RCC 7860 (cell line): ENCODE measurements at places on chromosomes 1 and 21.

GRCh38 chr1:227174164-227174563 lies 144.1 kb downstream of the CDC42BPA start:
- no peak for DNase-seq

DNA sequence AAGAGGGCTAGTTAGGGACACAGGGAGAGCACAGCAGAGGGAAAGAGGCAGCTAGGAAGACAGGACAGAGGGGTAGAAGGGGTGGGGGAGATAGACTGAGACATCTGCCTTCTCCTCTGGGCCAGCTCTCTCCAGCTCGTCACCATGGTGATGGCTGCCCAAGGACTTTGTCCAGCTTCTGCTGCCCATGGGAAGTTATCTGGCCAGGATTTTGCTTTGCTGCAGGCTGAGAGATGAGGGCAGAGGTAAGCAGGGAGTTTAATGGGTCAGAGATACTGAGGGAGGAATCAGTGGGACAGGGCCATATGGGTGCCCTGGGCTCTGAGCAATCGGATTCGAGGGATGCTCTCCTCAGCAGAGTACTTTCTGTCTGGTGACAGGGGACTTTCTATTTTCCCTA lies 34.5 kb upstream of the GPR37L1 start:
- no peak for DNase-seq

GRCh38 chr1:10048601-10049000 lies 15.8 kb downstream of the UBE4B start:
- no peak for DNase-seq

- no peak for DNase-seq
Measured at GRCh38 chr1:205590777-205591513, 40.9 kb downstream of the ELK4 start.

DNA sequence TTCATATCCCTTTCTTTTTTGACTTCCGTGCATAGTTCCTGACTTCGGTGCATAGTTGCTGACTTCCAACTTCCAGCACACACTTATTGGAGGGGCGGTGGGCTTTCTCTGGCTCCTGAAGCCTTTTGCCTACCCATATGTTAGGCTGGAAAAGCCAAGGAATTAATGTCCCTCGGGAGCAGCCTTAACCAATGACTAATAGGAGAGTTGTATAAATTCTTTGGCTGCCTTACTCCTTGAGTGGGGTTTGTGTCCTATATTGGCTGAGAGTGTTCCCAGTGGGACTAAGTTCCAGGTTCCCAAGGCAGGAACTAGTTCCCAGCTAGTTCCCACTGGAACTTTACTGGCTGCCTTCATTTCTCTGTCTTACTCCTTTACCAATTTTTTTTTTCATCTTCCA lies 105.7 kb downstream of the ZNF326 start:
- DNase-seq = no peak

DNA sequence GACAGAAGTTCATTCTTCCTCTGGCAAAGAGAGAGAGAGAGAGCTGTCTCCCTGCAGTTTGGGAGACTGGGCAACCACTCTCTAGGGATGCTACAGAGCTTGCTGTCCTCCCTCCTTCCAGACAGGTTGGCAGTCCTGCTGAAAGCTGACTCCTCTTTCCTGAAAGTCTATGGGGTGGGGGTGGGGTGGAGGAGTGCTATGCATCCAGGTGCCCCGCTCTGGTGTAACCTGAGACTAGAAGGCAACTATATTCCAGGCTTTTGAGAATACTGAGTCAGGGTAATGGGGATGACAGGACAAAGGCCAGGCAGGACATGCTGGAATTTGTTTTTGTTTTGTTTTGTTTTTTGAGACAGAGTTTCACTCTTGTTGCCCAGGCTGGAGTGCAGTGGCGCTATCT lies 55.4 kb downstream of the OPTC start:
- no peak for DNase-seq

GRCh38 chr21:37153935-37154350 lies 80.9 kb downstream of the TTC3 start:
- DNase-seq = no peak

- DNase-seq = no peak
Measured at GRCh38 chr1:178806665-178807300, 64.1 kb downstream of the ANGPTL1 start.

DNA sequence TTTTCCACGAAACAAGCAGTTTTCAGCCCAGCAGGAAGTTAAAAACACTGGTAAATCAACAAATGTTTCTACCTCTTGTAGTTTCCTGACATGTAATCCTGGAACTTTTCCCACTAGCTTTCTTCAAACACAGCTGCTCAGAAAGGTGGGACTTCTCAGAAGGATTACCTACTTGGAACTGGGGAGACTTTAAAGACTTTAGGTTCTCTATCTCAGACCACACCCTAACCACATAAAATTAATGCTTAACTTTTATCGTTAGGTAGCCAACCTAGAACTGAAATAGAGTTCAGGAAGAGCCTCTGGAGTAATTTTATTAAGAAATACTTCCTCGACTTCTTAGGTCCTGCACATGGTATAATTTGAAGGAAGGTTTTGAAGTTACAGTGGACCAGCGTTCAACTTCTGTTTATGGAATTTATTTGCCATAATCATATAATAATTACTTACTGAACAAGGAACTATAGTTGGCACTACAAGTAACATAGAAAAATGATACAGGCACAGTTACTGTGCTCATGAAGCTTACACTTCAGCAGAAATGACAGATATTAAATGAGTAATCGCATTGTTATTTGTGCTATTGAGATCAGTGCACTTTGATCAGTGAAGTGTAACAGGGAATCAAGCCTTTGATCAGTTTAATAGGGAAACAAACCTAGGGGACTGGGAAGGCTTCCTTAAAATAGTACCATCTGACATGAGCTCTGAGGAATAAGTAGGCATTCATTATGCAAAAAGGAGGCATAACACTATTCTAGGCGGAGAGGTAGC lies at the start of gene BCL2L15:
Gene BCL2L15 (minus strand): TSS at position 180 of the 774 bp plus-strand sequence. CDS start 206 bp downstream, outside the sequence.
- DNase-seq = peak; percentile 75

DNA sequence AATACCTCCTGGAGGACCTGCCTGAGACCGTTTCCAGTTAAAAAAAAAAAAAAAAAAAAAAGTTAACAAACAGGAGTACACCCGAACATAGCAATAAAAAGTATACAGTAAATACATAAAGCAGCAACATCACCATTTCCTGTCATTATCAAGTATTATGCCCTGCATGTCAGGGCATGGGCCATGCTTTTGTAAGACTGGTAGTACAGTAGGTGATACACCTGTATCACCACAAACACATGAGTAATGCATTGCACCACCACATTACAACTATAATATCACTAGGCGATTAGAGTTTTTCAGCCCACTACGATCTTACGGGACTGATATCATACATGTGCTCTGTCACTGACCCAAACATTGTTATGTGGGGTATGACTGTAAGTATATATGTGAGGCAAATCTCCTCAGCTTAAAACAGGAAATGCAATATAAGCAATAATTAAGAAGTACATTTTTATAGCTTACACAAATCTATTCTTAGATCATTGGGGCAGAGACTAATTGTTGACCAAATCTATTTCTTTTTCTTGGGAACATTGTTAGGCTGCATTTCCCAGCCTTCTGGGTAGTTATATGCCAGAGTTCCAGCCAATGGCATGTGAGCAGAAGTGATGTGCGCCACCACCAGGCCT lies 98.1 kb downstream of the PLD5 start:
- DNase-seq = no peak

DNA sequence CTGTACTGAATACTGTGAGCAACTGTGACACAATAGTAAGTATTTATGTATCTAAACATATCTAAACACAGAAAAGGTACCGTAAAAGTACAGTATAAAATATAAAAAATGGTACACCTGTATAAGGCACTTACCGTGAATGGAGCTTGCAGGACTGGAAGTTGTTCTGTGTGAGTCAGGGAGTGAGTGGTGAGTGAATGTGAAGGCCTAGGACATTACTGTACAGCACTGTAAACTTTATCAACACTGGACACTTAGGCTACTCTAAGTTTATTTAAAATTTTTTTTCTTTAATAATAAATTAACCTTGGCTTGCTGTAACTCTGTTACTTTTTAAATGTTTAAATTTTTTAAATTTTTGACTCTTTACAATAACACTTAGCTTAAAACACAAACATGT lies 24.5 kb upstream of the SHCBP1L start:
- no peak for DNase-seq

GRCh38 chr21:35222541-35222941 lies 173.4 kb upstream of the RUNX1 start:
- no peak for DNase-seq

- DNase-seq = no peak
Measured at GRCh38 chr1:107963601-107964335, 1.2 kb downstream of the VAV3 start.

DNA sequence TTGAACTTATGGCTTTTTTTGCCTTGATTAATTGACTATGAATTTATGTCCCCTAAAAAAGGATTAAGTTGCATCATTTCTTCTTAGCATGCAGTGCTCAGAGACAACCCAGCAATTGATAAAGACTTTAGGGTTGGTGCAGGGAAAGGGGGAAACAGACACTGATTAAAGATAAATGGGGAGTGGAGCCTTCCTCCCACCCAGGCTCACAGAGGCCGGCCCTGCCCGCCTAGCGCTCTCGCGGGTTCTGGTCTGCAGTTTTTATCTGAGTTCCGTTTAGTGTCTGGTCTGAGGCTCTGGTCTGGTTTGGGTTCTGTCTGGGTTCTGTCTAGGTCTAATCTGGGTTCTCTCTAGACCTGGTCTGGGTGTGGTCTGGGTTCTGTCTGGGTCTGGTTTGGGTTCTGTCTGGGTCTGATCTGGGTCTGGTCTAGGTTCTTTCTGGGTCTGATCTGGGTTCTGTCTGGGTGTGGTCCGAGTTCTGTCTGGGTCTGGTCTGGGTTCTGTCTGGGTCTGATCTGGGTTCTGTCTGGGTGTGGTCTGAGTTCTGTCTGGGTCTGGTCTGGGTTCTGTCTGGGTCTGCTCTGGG lies 48.1 kb downstream of the ABCG1 start:
- DNase-seq = no peak

GRCh38 chr1:69510026-69510425 lies 57.7 kb upstream of the LRRC7 start:
- no peak for DNase-seq

- DNase-seq = no peak
Measured at GRCh38 chr1:12244585-12244984, 14.8 kb downstream of the VPS13D start.

DNA sequence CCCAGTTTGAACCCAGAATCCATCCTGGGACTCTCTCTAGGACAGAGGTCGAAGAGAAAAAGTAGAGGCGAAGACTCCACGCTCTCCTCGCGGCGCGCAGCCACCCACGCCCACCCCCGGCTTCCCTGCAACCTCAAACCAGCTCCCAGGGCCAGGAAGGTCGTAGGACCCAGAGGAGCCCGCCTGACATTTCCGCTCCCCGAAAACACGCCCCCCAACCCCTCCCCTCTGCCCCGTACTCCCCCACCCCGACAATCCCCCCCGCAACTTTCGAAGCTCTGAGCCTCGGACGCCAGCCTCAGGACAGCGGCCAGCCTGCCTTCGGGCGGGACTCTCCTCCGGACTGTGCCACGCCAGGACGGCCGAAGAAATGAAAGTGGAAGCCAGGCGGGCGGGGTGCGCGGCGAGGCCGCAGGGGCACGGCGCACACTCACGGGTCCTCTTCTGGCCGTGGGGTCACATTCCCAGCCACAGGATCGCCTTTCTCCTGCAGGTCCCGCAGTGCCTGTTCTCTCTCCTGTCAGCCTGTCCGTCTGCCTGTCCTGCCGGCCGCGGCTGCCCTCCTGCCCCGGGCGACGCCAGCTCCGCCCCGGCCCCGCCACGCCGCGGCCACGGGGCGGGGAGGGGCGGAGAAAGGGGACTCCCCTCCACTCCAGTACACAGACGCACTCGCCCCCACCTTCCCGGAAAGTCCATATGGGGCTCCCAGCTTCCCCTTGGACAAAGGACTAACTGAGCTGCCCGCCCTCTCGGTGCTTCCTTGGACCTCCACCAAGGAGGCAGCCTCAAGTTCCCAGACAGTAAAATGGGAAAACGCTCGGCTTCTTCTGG lies at the start of gene MOB3C:
Gene MOB3C (minus strand): TSS at position 535 of the 831 bp plus-strand sequence. CDS start 3,490 bp downstream, outside the sequence.
- peak; percentile 58 for DNase-seq

DNA sequence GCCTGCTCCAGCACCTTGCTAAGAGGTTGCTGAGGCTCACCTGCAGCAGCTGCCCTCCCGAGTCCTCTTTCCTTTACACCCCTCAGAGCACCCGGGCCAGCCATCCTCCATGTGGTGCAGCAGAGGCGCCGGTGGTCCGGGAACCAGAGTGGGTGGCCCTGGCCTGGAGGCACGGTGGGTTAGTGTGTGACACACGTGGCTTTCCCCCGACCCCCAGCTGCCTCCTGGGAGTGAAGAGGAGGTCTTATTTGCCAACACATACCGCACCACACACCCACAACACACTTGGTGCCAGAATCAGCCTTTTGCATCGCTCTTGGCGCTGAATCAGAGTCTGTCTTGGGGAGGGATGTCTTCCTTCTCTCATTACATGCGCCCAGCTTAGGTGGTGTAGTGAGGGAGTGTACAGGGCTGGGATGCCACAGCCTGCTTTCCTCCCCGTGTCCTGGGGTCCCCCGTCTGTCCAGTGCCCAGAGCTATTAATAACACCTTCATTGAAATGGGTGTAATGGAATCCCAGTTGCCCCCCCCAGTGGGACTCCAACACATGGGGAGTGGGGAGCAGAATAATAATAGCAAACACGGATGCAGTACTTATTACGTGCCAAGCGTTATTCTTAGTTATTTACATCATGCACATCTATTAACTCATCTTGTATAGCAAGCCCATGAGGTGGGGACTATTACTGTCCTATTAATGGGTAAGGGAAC lies 38.2 kb downstream of the MAPKAPK2 start:
- DNase-seq = peak; percentile 56

DNA sequence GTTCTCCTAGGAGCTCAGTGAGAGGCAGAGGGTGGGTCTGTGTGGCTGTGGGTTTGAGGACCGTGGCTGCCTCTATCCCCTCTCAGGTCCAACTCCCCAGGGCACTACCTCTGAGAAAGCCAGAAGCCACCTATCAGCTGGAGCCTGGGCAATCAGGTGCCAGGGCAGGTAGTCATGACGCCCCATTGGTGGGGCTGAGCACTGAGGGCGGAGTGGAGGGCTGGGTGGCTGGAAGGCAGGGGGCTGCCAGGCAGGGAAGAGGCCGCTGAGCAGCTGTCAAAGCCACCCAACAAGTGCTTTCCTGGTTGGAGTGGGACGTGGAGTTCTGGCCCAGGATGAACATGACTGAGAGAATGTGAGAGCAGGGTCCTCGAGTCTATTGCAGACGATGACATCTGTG lies 164.9 kb upstream of the AJAP1 start:
- DNase-seq = no peak

DNA sequence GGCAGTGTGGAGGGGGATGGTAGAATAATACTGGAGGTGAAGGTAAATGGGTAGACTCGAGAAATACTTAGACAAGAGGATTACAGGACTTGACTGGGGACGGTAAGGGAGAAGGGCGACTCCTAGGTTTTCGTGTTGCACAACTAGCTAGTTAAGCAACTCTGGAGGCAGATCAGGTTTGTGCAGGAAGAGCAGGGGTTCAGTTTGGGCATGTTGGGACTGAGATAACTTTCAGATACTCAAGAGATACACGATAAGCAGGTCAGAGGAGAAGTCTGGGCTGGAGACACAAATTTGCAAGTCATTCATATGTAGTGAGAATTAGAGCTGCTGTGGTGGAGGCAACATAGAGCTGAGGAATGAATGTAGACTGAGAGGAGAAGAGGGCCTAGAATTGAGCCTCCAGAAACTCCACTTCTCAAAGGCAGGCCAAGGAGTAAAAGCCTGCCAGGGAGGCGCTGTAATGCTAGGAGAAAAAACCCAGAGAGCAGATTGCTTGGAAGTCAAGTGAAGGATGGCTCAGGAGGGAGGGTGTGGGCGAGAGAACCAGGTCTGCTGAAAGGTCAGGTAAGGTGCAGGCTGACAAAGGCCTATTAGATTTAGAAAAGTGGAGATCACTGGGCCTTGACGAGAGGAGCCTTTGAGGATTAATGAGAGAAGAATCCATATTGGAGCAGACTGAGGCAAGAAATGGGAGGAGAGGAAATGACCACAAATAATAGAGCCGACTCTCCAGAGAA lies 20.8 kb downstream of the MAB21L3 start:
- DNase-seq = no peak
